HFF-Myc (cell line): ENCODE measurements at places on chromosomes 3 and 15.

GRCh38 chr15:94524565-94524964 is 293.2 kb downstream of the MCTP2 start:
- no peak for DNase-seq

DNA sequence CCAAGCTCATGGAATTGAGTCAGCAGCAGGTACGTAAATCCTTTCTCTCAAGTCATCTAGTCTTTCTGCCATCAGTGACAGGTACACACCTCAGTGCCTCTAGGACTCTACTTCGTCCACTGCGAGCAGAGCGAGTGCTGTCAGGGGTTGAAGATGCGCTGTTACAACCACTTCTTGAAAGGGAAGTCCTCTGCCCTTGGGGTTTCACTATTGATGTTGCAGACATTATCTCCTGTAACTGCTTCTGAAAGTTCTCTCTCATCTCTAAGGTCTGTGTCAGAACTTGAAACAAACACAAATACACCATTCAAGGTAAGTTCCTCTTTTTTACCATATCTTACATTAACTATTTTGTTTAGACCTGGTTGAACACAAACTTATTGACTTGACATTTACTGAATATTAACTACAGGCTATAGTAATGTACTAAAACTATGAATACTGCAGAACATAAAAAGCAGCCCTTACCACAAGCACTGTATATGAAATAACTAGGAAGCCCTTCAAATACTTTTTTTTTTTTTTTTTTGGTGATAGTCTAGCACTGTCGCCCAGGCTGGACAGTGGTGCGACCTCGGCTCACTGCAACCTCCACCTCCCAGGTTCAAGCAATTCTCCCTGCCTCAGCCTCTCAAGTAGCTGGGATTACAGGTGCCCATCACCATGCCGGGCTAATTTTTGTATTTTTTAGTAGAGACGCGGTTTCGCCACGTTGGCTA is 41.5 kb downstream of the TOPBP1 start:
- no peak for DNase-seq

GRCh38 chr15:47577000-47577399 is 140.3 kb upstream of the SEMA6D start:
- no peak for DNase-seq

- no peak for DNase-seq
These were observed 389.2 kb upstream of the KCNMB2 start for GRCh38 chr3:178147001-178147400.

DNA sequence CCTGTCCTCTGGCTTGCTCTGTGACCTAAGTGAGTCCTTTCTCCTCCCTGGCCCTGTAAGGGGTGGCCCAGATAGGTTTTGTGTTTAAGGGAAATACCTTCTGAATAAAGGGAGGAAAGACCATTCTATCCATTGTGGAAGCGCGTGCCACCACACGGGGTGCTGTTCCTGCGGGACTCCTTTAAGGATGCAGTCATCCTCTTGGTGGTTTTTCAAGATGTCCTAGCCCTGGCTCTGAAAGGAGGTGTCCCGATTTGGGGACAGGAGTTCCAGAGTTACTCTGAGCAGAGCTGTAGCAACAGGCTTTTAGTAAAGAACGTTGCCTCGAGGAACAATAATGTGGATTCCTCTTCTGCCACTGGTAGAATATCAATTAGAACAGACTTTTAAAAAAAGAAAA is 9.6 kb downstream of the SLC6A6 start:
- DNase-seq, result no peak

GRCh38 chr15:61092361-61093157 is 136.5 kb downstream of the RORA start:
- DNase-seq, result no peak

DNA sequence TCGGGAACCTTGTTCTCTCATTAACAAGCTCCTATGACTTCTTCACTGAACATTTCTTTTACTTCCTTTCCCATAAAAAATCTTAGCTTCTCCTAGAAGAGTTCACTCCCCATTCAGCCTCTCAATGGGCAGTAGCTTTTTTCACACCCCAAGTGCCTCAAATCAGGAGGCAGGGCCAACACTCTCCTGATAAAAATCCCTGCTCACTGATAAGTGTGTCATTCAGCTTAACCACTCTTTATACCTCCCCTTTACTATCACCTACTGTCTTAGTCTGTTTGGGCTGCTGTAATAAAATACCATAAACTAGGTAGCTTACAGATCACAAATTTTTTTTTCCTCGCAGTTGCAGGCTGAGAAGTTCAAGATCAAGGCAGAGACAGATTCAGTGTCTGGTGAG is 400.4 kb downstream of the WDR72 start:
- no peak for DNase-seq

GRCh38 chr15:52370010-52370409 is 74.4 kb upstream of the MYO5C start:
- DNase-seq, result no peak

DNA sequence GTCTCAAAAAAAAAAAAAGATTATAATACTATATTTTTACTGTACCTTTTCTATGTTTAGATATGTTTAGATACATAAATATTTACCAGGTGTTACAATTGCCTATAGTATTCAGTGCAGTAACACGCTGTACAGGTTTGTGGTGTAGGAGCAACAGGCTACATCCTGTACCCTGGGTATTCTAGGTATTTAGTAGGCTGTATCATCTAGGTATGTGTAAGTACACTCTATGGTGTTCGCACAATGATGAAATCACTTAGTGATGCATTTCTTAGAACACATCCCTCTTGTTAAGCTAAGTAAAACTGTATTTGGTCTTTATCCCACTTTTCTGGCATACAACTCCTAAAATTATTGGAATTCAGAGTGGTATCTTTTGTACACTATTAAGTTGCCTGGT is 77.8 kb downstream of the CDC25A start:
- no peak for DNase-seq

DNA sequence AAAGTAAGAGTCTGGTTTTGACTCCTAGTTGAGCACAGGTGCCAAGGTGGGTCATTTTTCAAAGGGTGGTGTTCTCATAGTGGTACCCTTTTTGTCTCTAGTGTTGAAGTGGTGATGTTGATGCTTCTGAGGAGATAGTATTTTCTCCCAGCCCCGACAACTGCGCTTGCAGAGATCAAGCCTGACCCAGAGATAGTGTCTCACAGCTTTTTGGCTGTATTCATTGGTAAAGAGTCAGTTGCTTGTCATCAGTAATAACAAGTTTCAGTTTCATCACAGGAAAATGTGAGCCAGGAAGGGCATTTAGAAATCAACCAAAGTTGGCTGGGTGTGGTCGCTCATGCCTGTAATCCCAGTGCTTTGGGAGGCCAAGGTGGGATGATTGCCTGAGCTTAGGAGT is 139.3 kb downstream of the NFKBIZ start:
- DNase-seq, result no peak

- no peak for DNase-seq
These were observed 129.3 kb upstream of the FEZF2 start for GRCh38 chr3:62502315-62503300.

- DNase-seq, result no peak
These were observed 347.9 kb upstream of the ATP10A start for GRCh38 chr15:26210980-26211379.

- no peak for DNase-seq
These were observed 20.9 kb downstream of the TBC1D21 start for GRCh38 chr15:73894133-73894814.

GRCh38 chr3:132550579-132551305 is 46.3 kb upstream of the ACKR4 start:
- DNase-seq, result no peak

- no peak for DNase-seq
These were observed 7.5 kb downstream of the SRGAP3 start for GRCh38 chr3:9241956-9242355.
